ENCODE measurements at places on chromosomes 13 and 19.

GRCh38 chr19:7482584-7483439 is 6.0 kb downstream of the PEX11G start:
- no peak for DNase-seq

- DNase-seq, result no peak
Observed at GRCh38 chr13:48645845-48646244, 7.9 kb upstream of the CYSLTR2 start.

DNA sequence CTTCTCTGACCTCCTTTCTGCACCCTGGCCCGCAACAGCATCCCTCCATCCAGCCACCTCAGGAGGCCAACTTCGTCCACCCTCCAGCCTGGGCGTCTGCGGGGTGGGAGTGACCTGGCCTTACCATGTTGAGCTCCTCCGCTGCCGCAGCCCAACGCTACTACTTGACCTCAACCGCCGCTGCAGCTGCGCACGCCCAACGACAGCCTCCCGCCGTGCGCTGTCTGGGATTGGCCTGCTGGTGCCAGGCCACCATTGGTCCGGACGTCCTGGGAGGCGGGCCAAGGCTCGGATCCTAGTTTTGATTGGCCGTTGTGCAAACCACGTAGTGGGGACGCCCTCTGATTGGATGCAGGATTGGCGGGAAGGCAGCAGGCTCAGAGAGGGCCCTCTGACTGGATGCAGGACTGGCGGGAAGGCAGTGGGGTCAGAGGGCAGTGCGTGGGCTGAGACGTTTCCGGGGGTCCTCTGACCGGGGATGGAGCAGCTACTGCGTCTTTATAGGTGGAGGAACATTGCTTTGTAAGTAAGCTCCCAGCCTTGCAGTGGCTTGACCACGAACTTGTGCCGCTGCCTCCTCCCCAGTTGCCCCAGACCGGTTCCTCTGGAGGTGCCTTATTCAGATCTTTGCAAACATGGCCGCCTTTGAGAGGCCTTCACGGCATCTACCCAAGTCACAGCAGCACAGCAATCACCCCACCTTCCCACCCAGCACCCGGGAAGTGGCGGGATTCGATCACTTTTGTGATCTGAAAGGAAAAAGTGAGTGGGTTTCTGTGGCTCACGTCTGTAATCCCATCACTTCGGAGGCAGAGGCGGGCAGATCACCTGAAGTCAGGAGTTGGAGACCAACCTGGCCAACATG is at the start of gene TUBA3C:
TUBA3C (minus strand) TSS at position 204 of the 865 bp plus-strand sequence; CDS start at position 127, 77 bp downstream.
- DNase-seq, result no peak

DNA sequence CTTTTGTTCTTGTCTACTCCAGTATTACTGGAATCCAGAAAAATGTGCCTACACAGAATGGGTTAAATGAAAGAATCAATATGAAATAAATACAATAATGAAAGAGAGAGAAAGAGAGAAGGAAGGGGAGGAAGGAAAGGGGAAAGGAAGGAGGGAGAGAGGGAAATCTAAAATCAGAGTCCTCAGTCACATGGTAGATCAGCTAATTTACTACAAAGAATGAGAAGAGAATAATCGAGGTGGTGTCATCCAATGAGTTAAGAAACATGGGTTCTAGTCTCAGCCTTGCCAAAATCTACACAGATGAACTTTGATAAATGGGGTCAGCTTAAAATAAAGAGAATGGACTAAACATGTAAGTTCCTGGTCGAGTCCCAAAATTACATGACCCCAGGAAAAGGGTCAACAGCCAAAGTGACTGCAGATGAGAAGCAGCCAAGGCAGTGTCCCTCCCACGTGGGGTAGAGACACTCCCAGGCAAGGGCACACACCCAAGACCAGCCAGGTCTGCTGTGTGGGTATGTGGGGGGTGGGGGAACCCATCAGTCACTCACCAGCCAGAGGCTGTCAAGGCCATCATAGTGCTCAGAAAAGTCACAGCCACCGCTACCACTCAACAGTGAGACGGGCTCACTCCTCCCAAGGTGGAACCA is 103.6 kb downstream of the STK24 start:
- no peak for DNase-seq

DNA sequence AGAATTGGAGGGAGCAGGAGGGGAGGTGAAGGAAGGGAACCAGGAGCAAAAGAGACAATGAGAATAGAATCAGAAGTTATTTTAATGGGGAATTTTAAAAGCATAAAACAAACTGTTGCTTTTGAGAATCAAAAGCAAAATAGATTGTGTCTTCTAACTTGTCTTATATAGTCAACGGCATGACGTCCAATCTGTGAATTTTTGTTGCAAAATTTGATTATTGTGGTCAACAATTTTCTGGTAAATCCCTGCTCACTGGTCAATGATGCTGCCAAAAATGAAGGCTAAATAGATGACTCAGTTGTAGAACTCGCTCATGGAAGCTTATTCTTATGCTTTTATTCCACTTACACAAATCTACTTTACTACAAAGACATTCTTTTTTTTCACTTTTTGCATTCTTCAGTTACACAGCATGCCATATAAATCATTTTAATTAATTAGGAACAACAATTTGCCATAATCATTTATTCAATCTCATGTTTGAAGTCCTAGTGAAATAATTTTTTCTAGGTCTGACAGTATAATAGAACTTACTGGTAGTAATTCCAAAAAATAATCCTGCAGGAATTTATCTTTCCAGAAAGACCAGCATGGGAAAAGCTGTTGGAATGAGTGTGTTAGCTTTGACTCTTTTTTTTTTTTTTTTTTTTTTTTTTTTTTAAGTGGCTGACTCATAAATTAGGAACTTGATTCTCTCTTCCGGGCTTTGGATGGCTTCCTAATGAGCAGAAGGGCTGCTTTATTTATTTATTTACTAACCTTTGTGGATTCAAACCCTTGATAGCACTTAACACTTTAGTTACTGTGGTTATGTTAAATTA is 256.9 kb downstream of the SPRY2 start:
- DNase-seq, result peak; percentile 94

All from adipocyte (in vitro differentiated cells).